ENCODE measurements at places on chromosomes 2 and 18.

GRCh38 chr18:43671431-43671830 lies 394.1 kb upstream of the SYT4 start:
- no peak for DNase-seq

GRCh38 chr2:178317811-178318210 lies 123.5 kb downstream of the OSBPL6 start:
- no peak for DNase-seq

GRCh38 chr2:146209842-146210275 lies 1635.0 kb upstream of the ACVR2A start:
- DNase-seq = no peak

DNA sequence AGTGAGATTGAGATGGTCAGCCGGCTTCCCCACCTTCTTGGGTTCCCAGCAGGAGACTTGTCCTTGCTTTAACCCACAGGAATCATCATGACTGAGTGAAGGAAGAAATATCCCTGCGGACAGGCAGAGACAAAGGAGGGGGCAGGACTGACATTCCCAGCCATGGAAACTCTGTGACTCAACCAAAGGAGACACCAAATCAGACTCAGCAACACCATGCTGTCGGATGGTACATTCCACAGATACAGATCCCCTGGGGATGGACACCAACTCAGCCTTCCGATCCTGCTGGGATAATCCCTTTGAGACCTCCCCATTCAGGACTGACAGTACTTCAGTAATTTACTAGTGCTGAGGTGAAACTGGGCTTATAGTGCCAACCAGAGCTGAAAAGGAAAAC lies 518.3 kb downstream of the XIRP2 start:
- no peak for DNase-seq

GRCh38 chr2:159840616-159841015 lies 42.6 kb upstream of the CD302 start:
- DNase-seq = no peak

GRCh38 chr2:215499331-215499730 lies 63.5 kb upstream of the FN1 start:
- no peak for DNase-seq

Data from NCI-H2171 (cell line).